ENCODE measurements at places on chromosomes 4 and X.

GRCh38 chr4:153651116-153651515 is 33.0 kb upstream of the TLR2 start:
- no peak for DNase-seq

- no peak for DNase-seq
Observed at GRCh38 chr4:76074468-76074867, at the start of gene ART3. ART3 (plus strand) TSS chr4:76074709; CDS start chr4:76075890, 1,181 bp downstream.

- no peak for DNase-seq
Observed at GRCh38 chr4:172982151-172982590, 186.4 kb upstream of the GALNT7 start.

DNA sequence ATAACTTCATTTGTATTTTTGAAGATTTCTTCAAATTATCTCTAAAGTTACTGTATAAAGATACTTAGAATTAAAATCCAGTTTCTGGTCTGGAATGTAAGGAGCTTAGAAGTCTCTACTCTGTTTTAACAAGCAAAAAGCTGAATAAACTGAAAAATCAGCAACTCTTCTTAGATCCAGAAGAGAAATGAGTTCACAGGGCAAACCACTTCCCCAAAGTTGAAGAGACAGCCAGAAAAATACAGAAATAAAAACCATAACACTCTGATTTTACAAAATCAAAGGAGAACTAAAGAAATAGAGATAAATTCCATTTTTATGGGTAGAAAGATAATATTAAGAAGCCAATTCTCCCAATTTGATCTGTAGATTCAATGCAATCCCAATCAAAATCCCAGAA is 1166.8 kb downstream of the ADGRL3 start:
- DNase-seq, result no peak

DNA sequence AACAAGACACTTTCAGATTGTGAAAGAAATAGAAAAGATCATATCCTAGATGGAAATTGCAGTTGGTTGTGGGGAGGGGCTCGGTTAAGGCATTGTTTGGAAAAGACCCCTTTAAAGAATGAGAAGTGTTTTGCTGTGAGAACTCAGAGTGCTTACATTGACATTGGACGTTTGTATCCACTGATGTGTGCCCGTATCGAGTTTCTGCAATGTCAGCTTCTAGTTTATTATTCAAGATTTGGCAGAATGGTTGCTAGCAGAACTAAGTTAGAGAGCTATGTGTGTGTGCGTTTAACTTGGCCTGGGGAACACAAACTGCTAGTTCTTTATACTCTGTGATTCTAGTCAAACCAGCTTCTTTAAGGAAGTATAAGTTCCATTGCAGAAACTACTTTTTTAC is 2702.5 kb downstream of the PCDH7 start:
- DNase-seq, result no peak

- DNase-seq, result no peak
Observed at GRCh38 chrX:18534949-18535348, 109.5 kb downstream of the CDKL5 start.

- DNase-seq, result no peak
Observed at GRCh38 chr4:6509587-6509986, 37.2 kb upstream of the PPP2R2C start.

GRCh38 chr4:110898290-110898689 is 275.4 kb upstream of the PITX2 start:
- DNase-seq, result no peak

All from WTC11 (cell line).